ENCODE measurements at places on chromosomes 5 and 9.

DNA sequence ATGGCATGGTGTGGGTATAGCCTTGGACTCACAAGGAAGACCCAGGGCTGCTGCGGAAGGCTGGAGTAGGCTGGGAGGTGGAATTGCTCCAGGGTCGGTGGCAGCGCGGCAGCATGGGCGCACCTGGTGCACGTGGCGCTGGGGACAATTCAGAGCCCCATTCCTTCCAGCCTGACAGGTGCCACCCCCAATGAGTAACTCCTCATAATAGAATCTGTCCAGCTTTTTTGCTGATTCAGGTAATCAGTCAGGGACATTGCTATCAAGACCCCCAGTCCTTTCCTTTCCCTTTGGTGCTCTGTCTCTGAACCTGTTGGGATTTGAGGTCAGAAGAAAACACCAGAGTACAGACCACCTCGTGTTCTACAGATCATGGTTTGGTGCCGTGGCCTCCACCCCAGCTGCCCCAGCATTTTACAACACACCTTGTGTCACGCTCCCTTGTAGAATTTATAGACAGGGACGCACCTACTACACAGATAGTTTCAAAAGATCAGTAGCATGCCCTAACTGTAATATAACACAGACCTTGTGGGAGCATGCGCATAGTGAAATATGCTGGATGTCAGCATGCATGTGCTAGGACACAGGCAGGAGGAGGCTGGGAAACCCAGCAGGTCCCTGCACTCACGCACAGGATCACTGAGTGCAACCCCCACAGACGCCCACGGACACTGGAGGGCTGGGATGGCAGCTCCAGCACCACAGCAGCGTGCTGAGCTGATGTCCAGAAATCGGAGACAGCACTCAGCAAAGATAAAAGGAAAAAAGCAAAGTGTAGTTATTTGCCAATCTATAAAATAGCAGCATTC lies 47.9 kb upstream of the CTSL start:
- no peak for DNase-seq

DNA sequence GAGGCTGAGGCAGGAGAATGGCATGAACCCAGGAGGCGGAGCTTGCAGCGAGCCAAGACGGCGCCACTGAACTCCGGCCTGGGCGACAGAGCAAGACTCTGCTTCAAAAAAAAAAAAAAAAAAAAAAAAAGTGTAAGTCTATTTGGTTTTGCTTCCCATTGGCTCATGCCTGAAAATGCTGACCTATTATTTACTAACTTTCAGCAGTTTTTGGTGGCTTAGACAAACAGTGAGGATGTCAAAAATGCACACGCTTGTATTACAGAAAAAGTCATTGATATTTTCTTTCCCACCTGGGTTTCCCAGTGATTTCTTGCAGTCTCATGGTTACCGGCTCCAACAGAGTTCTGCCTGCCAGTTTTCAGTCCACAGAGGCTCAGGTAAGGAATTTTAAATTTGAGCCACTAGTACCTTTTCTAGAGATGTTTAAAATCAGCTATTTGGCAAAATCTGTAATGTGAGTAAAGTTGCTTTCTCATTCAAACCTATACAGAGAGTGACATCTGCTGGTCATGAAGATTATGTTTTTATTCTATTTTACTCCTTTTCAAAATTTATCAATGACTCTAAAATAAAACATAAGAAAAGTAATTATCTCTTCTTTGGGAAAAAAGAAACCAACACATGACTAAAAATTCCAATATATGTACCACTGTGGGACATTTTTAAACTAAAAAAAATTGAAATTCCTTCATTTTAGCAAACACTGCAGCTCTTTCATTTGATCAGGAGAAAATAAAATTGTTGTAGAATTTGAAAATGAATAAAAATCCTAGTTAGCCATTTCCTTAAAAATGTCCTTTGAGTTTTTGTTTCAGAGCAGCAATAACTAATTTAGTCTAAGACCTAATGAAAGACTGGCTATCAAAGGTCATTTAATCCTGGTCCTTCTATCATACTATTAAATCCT lies 8.8 kb downstream of the FAM200C start:
- DNase-seq: no peak

DNA sequence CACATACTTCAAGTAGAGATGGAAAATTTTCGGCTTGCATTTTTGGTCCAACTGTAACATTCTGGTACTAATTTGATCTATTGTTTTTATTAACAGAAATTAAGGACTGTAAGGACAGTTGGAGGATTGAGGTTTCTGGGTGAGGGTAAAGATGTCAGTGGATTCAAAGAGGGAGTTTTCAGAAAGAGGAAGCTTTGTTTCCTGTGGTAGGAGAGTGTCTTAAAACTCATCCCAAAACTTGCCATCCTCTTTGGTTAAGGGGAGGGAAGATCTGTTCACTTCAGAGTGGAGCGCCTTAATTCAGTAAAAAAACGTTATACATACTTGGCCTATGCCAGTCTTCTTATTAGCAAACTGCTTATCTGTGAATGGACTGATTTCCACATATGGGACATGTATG lies 13.8 kb downstream of the CNTRL start:
- no peak for DNase-seq

DNA sequence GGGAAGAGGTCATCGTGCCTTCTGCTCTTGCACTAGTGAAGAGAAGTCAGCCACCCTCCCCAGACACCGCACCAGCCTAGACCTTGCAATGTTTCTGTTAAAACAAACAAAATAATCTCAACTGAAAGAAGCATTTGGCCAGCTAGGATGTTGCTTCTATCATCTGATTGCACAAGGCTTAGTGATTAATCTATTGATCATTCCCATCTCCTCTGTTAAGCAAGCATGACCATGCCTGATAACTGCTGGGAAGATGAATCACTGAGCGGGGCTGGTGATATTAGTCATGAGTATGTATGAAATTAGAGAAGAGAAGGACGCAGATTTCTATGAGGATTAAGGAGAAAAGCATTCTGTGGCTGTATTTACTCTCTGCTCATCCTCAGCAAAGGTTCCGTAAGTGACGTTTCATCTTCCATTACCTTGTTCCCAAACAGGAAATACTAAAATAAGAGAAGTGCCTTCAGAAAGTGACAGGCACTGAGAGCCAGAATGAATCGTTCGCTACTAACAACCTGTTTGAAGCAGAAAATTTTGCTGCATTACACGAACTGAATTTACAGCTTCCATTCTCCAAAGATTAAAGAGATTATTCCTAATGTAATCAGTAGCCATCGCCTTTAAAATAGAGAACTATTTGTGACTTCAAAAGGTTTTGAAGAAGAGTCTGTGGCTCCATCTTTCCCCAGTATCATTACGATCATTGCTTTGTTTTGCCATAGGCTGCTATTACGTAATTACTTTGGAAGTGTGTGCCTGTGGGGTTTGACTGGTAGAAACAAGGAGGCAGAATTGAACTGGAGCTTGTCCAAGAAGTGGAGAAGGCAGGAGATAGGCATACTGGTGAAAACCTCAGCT lies 219.1 kb downstream of the MED10 start:
- no peak for DNase-seq

DNA sequence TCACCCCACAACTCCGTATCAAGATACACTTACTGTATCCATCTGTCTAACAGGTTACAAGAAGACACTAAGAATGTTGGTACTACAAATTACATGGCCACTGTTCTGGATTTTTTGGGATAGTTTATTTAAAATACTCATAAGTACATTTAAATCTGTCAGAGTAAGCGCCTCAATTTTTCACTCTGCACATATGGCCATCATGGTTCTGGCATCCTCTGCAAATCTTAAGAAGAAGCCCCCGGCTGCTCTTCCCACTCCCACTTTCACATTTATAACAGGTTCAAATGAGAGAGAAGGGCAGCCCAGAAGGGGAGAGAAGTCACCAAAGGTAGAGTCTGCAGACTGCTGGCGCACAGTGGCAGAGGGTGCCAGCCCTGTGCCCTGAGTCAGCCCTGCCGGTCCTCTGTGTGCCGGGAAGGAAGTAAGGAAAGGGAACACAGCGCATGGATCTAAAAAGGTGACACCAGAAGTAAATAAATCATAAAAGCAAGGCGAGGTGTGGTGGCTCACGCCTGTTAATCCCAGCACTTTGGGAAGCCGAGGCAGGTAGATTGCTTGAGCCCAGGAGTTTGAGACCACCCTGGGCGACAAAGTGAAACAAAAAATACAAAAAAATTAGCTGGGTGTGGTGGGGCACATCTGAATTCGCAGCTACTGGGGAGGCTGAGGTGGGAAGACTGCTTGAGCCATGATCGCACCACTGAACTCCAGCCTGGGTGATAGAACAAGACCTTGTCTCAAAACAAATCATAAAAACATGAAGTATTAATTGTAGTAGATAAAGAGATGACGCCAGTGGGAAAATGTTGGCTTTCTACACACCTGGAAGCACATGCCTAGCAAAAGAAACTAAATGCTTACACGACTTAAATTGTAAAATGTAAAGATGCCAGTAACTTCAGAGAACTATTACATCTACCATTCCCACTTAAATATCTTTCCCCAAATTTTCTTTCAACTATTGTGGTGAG lies 30.0 kb downstream of the RNF130 start:
- DNase-seq: no peak

DNA sequence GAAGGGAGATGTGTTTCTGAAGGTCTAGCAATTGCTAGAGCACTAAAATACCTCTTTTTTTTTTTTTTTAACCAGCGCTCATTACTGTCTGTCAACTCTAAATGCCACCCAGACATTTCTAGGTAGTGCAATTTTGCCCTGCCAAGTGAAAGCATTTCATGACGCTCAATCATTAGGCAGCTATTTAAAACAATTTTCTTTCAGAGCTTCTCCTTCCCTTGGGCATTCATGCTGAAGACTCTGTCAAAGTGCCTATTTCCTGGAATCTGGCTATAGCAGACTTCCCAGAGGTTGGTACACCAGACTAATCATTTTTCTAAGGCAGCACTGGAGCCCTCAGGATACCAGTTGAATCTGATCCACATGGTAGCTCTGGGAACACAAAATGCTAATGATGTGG lies 97.0 kb upstream of the ANKRD55 start:
- no peak for DNase-seq

DNA sequence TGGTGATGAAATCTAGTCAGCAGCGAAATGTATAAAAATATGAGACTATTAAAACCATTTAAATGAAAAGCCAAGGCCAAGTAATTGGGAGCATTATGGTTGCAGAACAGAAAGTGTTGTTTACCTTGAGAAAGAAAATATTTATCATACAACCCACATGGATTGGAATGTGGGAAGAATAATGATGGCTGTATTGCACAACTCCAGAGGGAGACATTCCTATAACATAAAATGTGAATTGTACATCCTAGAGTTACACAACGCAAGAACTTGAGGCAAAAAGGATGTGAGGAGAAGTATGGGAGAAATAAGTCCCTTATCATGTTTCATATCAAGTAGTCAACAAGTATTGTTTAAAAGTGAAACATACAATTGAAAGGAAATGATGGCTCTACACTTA lies 1014.0 kb upstream of the SEMA6A start:
- DNase-seq: no peak

- no peak for DNase-seq
These were observed 452.8 kb upstream of the PTGER4 start for GRCh38 chr5:40226906-40227305.

- no peak for DNase-seq
These were observed 3.6 kb downstream of the PTRH1 start for GRCh38 chr9:127711831-127712274.

- no peak for DNase-seq
These were observed 3.0 kb downstream of the FEM1C start for GRCh38 chr5:115541611-115542010.

- DNase-seq: no peak
These were observed 10.4 kb upstream of the MIER3 start for GRCh38 chr5:56962286-56962685.
